ENCODE measurements at places on chromosomes 4 and X.

- no peaks in the 10 kb centered on the region for H3K36me3 ChIP-seq
- H3K27me3 ChIP-seq = no peaks in the 10 kb centered on the region
- no peaks in the 10 kb centered on the region for H3K4me1 ChIP-seq
- H3K4me3 ChIP-seq = no peak overlapping the region
Measured at GRCh38 chrX:25079020-25079419, 63.3 kb upstream of the ARX start.

DNA sequence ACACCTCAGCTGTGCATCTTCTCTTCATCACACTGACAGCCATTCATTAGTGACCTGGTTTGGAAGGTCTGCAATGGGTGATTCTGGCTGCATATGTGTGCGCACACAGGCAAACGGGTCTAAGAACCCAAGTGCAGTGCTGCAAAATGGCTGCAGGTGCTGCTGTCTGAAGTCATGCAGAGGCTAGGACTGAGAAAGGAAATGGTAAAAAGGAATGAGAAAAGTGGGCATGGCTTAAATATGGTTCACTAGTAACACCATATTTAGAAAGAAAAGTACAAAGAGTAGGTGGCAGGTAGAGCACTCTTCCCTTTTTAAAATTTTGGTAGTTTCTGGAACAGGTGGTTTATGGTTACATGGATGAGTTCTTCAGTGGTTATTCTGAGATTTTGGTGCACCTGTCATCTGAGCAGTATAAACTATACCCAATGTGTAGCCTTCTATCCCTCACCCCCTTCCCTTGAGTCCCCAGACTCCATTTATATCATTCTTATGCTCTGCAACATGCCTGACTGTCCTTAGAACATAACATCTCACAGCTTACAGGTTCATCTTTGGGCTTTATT is 78.4 kb downstream of the CCNG2 start:
- no peaks in the 10 kb centered on the region for H3K4me1 ChIP-seq
- peaks cover 42% of the 10 kb centered on the region for H3K27me3 ChIP-seq
- H3K27ac ChIP-seq = no peak overlapping the region
- H3K36me3 ChIP-seq = no peaks in the 10 kb centered on the region
- no peak overlapping the region for H3K4me3 ChIP-seq
- DNase-seq = no peak

DNA sequence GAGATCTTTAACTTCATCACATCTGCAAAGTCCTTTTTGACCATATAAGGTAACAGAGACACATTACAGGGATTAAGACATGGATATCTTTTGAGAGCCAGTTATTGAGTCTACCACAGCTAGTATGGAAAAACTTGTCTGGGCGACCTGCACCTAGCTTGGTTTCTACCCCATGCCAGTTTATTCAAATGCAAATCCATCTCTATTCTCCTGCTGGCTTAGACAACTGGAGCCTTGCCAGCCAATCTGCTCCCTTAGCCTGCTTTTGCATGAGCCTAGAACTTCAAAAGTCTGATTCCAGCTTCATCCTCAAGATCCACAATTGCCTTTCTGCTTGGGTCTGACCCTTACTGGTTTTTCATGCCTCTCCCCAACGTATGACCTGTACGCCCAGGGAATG is 212.0 kb upstream of the AFF2 start:
- no peak for DNase-seq
- H3K4me1 ChIP-seq = no peaks in the 10 kb centered on the region
- H3K27ac ChIP-seq = no peak overlapping the region
- H3K4me3 ChIP-seq = no peak overlapping the region
- H3K36me3 ChIP-seq = no peaks in the 10 kb centered on the region

DNA sequence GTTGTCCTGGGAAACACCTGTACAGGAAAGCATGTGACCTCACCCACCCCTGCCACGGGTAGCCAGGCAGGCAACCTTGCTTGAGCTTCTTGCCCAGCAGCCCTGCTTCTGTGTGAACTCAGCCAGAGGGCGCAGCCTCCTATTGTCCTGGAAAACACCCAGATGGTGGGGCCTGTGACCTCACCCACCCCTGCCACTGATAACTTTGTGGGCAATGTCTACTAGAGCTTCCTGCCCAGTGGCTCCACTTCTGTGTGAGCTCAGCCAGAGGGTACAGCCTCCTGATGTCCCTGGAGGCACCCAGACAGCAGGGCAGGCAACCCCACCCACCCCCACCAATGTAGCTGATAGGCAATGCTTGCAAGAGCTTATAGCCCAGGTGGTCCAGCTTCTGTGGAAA is 146.3 kb downstream of the DTHD1 start:
- no peak overlapping the region for H3K4me3 ChIP-seq
- H3K4me1 ChIP-seq = no peaks in the 10 kb centered on the region
- no peak for DNase-seq
- no peaks in the 10 kb centered on the region for H3K36me3 ChIP-seq
- H3K27me3 ChIP-seq = no peaks in the 10 kb centered on the region

DNA sequence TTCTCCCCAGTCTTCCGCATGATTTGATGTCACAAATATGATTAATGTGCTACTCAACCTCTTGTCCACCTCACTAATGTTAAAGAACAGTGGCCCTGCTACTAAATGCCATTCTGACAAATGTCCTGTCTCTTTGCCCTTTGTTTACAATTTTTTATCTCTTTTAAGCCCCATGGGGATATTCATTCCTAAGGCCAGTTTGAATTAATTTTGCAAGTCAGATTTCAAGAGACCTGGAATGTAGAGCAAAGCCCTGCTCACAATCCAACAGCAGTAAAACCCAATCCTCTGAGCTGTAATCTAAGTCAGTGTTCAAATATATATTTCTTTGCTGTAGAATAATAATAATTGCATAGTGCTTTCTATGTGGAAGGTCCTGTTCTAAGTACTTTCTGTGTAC is 81.2 kb downstream of the LDB2 start:
- no peak for DNase-seq
- no peak overlapping the region for H3K4me3 ChIP-seq
- no peak overlapping the region for H3K27ac ChIP-seq
- no peaks in the 10 kb centered on the region for H3K27me3 ChIP-seq

DNA sequence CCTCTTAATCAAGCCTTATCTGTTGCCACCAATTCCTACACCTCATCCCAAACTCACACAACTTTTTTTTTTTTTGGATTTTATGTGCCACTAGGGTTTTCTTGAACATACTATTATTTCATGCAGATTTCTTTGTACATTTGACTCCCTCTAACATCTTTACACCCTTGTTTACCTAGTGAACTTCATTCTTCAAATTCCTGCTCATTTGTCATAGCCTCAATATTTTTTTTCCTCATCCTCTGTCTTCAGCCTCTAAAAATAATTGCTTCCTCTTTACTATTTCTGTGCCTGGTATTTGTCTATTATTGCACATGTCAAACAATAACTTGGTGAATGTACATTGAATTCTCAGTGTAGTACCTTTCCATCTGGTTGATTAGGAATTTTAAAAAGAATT is 22.0 kb downstream of the NBDY start:
- DNase-seq = no peak
- H3K4me1 ChIP-seq = no peaks in the 10 kb centered on the region
- H3K36me3 ChIP-seq = no peaks in the 10 kb centered on the region
- H3K4me3 ChIP-seq = no peak overlapping the region
- H3K27ac ChIP-seq = no peak overlapping the region

- no peaks in the 10 kb centered on the region for H3K4me1 ChIP-seq
- no peaks in the 10 kb centered on the region for H3K36me3 ChIP-seq
- H3K27me3 ChIP-seq = peaks cover 4% of the 10 kb centered on the region
- H3K4me3 ChIP-seq = no peak overlapping the region
Measured at GRCh38 chrX:137101273-137101990, 67.6 kb upstream of the GPR101 start.

DNA sequence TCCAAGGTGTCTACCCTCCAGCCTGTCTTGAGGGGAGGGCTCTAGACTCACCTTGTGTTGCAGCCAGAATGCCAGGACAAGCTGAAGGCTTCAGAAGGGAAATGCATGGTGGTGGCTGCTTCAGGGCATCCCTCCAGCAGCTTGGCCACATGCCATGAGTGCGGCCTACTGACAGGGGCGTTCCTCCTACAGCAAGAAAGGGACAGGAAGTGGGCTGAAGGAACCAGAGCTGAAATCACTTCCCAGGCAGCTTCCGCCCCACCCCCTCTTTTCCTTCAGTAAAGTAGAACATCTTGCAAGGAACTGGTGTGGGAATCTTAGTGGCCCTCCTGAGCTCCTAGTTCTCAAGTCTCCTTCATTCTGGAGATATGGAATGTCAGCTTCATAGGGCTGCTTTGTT is 167.5 kb upstream of the DGKK start:
- no peak overlapping the region for H3K27ac ChIP-seq
- no peak for DNase-seq
- H3K4me3 ChIP-seq = no peak overlapping the region
- no peaks in the 10 kb centered on the region for H3K36me3 ChIP-seq
- no peaks in the 10 kb centered on the region for H3K4me1 ChIP-seq

GRCh38 chr4:148795156-148795864 is 353.1 kb upstream of the NR3C2 start:
- no peak overlapping the region for H3K27ac ChIP-seq
- DNase-seq = no peak
- no peaks in the 10 kb centered on the region for H3K27me3 ChIP-seq
- no peaks in the 10 kb centered on the region for H3K36me3 ChIP-seq

GRCh38 chr4:27764526-27764837 is 903.8 kb downstream of the STIM2 start:
- no peak for DNase-seq
- H3K36me3 ChIP-seq = no peaks in the 10 kb centered on the region
- no peak overlapping the region for H3K27ac ChIP-seq
- no peak overlapping the region for H3K4me3 ChIP-seq
- no peaks in the 10 kb centered on the region for H3K27me3 ChIP-seq
- H3K4me1 ChIP-seq = no peaks in the 10 kb centered on the region

DNA sequence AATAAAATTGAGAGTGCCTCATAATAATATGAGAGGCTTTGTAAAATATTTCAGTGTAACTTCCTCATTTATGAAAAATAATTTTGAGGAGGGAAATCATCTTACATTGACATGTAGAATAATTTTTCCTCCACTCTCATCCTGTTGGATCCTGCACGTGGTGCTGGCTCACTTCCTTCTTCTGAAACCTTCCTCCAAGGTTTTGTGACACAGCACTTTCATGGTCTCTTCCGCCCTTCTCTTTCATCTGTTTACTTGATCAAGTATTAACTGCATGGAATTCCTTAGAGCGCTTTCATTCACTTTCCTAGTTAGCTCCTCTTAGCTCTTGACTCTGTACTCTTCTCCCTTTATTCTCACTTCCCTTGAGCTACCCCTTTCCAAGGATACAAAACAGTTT is 246.5 kb downstream of the RAPGEF2 start:
- DNase-seq = no peak
- H3K36me3 ChIP-seq = peaks cover 3% of the 10 kb centered on the region
- no peak overlapping the region for H3K4me3 ChIP-seq
- no peaks in the 10 kb centered on the region for H3K27me3 ChIP-seq
- H3K4me1 ChIP-seq = no peaks in the 10 kb centered on the region
